ENCODE measurements at places on chromosomes 3 and 15.

DNA sequence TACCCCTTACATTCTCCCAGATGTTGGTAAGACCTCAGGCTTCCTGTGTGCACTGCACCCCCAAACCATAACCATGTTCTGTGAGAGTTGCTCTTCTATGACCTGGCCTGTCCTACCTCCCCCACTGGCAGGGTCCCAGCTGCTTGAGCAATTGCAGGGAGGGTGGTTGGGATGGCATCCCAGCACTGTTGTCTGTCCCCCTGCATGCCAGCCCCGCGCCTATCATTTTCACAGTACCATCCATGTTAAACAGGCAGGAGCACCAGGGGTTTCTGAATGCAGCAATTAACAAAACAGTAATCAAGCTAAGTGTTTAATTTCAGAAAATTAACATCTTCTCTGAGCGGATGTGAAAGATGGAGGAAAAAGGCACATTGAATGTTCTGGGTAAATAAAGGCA is 345.5 kb downstream of the EPHB1 start:
- DNase-seq, result no peak

DNA sequence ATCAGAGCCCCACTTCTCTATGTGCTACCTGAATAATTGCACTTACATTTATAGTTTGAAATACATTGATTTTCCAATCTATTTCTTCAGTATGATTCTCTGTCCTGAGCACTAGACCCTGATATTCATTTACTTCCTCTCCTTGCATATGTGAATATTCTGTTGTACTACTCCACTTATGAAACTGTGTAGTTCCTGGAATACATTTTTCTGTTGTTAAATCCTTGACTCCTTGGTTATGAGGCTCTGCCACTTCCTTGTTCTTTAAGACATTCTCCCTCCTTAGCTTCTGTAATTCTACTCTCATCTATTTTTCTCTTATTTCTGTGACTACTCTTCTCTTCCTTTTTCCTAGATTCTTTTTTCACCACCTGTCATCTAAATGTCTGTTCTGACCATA is 12.9 kb upstream of the MGA start:
- DNase-seq, result no peak

- DNase-seq, result peak; percentile 30
Measured at GRCh38 chr3:125313060-125313635, 62.0 kb downstream of the ZNF148 start.

DNA sequence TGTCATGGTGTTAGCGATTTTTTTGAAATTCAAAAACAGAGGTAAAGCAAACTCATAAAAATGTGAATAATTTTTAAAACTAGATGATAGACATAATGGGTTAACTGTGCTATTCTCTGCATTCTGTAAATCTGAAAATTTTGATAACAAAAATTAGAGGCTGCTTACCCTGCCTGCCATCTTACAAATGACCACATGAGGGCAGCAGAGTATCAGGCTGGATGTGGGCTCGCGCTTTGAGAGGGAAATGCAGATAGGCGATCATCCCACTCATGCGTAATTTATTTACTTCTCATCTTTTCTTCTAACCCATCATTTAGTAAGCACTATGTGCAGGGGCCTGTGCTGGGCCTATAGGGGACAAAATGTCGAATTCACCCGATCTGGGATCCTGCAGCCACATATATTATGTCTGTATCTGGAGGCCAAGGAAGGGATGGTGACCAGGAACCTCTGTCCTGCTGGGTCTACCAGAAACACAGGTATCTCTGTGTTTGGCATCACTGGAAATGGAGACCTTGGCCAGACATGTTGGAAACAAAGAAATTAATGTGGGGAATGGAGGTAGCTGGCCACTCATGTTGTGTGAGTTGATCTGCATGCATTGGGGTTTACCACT is 7.8 kb upstream of the RAD18 start:
- DNase-seq, result peak; percentile 76

DNA sequence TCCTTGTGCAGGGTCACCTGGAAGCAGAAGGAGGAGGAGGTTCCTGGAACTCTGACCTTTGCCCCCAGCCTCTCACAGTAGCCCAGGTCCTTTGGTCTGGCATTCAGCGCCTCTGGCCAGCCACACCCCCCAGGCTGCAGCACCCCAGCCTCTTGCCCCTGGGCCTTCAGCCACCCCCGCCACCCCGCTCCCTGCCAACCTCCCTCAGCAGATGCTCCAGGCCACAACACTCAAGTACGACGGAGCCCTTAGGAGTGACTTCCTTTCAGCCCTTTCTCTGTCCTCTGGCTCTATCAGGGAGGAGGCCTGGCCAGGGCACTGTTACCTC is 45.2 kb downstream of the GRIP2 start:
- no peak for DNase-seq

DNA sequence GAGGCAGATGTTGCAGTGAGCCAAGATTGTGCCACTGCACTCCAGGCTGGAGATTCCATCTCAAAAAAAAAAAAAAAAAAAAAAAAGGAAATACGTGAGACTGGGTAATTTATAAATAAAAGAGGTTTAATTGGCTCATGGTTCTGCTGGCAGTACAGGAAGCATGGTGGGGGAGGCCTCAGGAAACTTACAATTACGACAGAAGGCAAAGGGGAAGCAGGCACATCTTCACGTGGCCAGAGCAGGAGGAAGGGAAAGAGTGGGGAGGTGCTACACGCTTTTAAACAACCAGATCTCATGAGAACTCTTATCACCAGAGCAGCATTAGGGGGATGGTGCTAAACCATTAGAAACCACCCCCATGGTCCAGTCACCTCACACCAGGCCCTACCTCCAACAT is 138.2 kb upstream of the IL12A start:
- DNase-seq, result no peak

- DNase-seq, result no peak
Measured at GRCh38 chr3:77065750-77066149, 25.9 kb downstream of the ROBO2 start.

DNA sequence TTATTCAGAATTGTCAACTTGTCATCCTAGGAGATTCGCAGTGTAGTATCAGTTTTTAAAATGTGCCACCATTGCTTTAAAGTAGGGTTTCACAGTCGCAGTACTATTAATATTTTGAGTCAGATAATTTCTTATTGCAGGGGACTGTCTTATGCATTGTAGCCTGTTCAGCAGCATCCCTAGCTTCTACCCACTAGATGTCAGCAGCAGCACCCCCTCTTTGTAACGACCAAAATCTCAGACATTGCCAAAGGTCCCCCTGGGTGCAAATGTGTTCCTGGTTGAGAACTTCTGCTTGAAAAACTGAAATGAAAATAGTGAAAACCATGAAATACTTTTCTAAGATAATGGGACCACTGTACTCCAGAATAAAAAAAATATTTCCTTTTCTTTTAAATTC is 474.8 kb downstream of the CNTN3 start:
- no peak for DNase-seq

- no peak for DNase-seq
Measured at GRCh38 chr3:138325990-138326389, 3.7 kb downstream of the NME9 start.

- DNase-seq, result no peak
Measured at GRCh38 chr15:46672041-46672440, 1037.2 kb downstream of the SQOR start.

GRCh38 chr3:105722943-105723556 is 145.8 kb downstream of the CBLB start:
- peak; percentile 48 for DNase-seq

DNA sequence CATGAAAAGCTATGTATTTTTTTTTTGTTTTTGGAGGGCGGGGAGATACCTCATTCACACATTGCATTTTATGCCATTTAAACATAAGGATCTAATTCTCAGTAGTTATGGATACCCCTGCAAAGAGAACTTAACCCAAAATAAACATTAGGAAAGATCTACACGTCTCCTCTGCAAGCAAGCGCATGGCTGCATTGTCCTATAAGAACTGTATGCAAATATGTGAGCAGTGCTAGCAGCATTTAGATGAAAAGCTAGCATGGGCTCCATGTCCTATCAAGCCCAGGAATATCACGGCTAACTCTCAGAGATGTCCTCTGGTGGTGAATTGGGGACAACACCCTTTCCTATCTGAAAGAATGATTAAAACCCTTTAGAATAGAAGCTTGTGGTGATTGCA is 292.8 kb downstream of the MEX3B start:
- DNase-seq, result no peak

GRCh38 chr3:186988806-186989205 is 58.5 kb downstream of the ST6GAL1 start:
- DNase-seq, result no peak

DNA sequence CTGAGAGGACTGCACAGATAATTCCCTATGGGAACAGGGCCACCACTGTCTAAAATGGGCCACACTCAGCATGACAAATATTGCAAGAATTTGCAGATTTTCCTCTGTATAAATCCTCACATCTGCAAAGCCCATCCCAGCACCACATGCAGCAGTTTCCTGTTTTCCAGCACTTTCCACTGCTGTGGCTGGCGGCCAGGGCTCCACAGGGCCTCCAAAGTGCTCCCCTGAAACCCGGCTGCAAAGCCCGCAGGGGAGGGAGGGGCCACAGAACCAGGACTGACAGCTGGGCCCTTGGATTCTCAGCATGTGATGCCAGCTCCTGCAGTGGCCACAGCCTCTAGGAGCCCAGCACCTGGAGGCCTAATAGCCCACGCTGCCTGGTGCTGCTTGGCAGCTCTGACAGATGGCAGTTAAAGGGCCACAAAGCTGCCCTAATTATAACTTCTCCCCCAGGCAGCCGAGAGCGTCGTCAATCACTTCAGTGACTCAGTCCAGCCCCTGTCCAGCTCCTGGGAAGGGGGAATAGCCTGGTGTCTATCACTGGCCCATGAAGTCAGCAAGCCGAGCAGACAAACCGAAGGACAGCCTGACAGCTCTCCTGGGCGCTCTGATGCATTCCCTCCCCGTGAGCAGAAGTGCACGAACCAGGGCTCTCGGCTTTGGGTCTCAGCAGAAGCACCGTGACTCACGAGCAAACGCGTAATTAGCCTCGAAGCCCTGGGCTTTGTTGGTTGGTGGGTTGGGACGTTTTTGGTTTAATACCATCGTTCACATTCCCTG is 4.7 kb downstream of the LRRC15 start:
- no peak for DNase-seq

GRCh38 chr3:108528459-108529252 is 18.3 kb upstream of the MYH15 start:
- DNase-seq, result no peak

DNA sequence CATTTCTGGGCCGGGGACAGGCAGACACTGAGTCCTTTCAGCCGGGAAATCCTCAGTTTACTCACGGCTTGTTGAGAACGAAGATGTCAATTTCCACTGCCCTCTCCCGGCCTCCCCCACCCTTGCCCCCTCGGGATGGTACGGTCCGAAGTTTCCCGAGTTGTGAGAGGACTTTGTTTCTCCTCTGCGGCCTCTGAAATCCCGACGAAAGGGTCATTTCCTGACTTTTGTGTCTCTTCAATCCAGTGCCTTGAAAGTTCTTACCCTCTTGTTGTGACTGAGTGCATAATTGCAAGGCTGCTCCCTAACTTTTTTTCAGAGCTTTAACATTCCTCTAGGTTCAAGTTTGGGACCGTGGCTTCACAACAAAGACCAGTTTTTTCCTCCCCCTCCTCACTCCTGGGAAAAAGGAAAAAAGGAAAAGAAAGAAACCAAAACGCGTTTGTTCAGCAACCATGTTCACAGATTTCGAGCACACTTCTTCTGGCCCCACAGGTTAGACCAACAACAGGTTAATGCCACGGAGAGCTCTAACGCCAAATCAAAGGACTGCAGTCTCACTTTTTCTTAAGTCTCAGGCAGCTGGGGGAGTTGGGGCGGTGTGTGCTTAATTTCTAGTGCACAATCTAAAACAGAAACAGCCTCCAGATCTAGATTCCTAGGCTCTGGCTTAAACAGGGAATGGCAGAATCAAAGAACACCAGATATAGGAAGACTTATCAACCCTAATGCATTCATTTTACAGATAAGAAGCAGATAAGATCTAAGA is 138.9 kb downstream of the TMCO5A start:
- no peak for DNase-seq

DNA sequence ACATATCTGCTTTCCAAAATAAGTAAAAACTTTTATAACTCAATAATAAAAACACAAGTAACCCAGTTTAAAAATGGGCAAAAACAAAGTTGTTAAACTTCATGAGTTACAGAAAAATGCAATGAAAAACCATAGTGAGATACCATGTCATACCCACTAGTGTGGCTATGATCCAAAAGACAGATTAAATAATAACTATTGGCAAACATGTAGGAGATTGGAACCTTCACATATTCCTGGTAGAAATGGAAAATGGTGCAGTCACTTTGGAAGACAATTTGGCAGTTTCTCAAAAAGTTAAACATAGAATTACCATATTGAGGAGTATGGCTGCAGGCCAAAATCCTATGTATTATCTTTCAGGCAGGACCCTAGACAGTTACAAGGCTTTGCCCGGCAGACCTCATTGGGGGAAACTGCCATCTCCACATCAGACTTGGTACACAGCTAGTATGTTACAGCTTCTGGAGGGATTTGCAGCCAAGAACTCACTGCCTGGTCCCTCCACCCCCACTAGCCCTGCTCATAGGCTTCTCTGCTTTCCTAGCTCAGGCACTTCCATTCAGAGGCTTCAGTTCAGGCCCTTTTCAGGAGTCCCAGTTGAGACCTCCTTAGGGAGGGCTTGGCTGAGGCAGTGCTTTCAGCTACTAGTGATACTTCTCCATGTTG is 147.8 kb downstream of the NEK10 start:
- no peak for DNase-seq

DNA sequence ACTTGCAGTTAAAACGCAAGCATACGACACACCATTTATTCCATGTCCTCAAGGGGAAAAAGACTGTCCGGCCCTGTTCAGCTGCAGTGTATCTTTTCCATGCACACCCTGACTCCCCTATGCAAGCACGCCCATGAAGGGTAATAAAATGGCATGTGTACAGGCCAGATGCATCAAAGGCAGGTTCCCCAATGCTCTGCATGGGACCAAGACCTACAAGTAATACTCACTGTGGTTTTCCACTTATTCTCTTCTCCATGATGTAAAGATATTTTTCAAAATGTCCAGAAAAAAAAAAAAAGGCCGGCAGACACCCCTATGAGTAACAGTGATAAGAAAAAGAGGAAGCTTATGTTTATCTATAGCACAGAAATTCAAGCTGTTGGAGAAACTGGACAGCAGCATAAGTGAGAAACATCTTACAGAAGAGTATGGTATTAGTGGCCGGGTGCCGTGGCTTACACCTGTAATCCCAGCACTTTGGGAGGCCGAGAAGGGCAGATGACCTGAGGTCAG is 70.8 kb downstream of the MCF2L2 start:
- no peak for DNase-seq

- DNase-seq, result no peak
Measured at GRCh38 chr3:63492464-63492863, 160.0 kb upstream of the SNTN start.

DNA sequence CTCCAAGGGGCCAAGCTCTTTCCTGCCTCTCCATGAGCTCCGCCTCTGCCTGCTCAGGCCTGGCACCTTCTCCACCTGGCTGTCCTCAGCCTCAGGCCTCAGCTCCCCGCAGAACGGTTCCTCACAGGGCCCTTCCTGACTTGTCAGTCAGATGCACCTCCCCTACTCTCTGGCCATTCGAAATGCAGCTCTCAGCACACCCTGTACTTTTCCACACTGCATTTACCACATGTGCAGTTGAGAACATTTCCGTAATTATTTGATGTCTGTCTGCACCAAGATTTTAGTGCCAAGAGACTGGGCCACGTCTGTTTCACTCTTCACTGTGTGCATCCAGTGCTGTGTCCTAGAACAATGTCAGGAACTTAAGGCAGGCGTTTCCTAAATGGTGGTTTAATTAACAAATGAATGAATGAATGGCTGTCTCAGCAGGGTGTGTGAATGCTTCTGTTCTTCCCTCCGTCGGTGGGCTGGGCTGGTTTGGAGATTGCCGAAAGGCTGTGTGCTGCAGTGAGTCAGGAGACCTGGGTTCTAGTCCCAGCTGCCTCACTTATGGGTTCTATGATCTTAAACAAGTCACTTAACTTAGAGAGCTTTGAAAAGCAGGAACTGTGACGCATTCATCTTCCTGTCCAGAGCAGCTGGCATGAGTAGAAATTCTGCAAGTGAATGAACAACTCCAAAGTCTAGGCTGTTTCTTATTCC is 5.4 kb downstream of the MUC4 start:
- no peak for DNase-seq

All from activated CD4-positive, alpha-beta T cell treated with anti-CD3 and anti-CD28 coated beads, Interleukin-2, amount 50 U/mL, for 16 hours (primary cell).